ENCODE measurements at places on chromosomes 1 and 21.

- no peak for DNase-seq
Measured at GRCh38 chr1:151311011-151311410, 16.2 kb downstream of the PI4KB start.

DNA sequence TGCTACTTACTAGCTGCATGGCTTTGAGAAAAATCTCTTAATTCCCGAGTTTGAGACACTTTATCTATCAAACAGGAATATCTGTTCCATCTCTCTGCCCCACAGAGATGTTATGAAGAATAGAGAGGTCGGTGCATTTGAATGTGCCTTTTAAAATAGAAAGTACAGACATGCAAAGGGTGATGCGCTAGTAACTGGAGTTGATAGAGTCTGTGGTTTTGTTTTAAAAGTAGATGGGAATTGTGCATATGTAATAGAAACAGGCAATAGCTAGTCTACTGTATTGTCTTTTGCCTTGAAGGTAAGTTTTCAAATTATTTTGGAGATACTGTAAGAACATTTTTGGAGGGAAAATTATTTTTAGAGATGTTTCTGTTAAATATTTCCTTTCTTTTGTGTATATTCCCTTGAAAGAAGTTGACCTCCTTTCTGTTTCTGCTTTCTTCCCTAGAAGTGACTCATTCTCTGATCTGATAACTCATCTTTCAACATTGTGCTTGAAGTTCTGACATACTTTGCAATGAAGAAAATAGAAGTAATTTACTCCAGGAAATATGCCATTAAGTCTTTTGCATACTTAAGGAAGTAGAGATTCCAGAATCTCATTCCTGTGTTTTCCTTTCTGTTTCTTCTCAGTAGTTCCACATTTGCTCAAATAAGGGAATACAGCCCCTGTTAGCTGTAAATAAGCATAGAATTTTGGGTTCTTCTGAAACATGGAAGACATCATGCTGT is 151.6 kb downstream of the SDCCAG8 start:
- DNase-seq, result no peak

DNA sequence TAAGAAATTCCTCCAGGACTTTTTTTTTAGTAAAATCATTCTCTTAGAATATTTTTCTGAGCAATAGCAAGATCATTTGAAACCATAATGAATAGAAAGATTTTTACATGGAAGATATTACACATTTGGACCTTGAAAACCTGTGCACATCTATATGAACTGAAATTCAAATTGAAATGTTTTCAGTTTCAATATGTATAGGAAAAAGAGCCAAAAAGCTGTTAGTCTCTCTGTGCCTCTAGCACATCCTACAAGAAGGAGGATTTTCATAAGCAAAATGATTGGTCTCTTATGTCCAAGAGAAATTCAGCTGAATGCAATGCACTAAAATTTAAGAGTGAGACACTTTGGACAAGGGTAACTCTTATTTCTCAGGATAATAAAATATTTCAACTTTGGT is 8.2 kb downstream of the HMCN1 start:
- DNase-seq, result no peak

DNA sequence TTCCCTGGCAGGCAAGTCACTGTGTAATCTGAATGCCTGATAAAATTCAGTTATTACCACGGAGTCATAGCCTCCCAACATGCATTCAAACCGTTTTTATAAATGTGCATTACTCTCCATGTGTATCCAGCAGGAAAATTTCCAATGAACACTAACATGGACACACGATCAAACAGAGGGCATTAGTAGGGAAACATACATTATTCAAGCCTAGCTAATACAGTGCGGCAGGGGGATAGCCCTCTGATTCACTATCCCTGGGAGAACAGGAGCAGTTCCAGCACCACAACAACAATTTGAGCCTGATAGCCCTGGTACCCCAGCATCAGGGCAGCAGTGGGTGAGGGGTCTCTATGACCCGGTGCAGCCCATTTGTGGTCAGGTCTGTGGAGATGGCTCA is 35.8 kb upstream of the HMGB4 start:
- DNase-seq, result no peak

GRCh38 chr1:202661136-202661845 is 49.0 kb downstream of the SYT2 start:
- DNase-seq, result no peak

DNA sequence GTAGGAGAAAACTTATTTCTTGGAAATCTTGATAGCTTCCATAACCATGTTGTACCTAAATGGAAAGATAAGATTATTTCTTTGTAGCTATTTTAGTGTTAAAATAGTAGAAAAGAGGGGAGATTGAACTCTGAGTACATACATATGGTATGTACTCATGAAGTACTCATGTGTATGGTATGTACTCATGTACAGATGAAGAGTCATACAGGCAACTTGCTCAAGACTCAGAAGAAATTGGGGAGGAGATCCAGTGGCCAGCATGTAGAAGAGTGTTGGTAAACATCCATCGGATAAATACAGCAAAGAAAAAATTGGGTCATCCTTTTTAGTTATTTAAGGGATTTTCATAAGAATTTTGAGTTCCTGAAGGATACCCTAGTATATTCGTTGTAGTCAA is 29.0 kb downstream of the MDM4 start:
- DNase-seq, result no peak

DNA sequence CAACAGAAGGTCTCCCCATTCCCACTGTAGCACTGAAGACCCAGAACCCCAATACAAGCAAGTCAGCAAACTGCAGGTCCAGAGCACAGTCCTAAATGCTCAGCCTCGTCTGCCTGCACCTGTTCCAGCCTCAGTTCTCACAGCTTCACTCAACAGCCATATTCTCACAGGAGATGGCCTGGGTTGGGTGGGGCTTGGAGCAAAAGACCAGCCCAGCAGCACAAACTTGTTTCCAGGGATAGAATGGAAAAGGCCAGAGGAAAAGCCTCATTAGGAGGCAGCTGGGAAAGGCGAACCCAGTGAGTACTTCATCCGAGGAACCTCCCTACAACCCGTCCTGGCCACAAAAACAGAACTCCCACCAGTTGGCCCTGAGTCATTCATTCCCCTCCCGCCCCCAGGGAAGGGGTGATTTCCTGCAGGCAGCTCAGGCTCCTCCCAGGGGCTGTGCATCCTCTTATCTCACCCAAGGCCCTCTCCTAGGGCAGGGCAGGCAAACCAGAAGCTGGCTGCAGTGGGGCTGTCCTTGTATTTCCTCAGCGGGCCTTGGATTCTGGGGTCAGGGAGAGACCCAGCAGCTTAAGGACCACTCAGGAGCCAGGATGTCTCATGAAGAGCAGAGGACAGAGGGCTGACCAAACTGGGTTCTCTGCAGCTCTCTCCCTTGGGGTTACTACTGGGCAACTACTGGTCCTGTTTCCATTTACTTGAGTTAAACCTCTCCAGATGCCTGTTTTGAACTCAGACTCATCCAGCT is 7.4 kb upstream of the MPL start:
- DNase-seq, result no peak

DNA sequence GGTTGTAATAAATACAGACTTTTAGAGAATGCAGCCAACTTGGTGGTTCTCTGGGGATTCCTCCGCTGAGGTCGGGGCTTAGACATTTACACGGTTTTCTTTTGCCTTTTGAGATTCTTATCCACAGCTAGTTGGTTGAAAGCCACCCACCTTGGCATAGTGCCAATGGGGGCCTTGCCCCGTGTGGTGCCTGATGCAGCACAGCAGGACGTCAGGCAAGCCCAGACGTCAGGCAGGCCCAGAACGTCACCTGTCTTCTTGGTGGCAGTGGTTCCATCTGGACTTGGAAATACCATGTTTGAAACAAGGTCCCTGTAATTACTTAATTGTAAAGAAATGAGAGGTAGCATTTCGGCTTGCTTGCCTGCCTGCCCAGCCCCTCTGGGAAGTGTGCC is 78.5 kb downstream of the GALNT2 start:
- DNase-seq, result peak; percentile 60

DNA sequence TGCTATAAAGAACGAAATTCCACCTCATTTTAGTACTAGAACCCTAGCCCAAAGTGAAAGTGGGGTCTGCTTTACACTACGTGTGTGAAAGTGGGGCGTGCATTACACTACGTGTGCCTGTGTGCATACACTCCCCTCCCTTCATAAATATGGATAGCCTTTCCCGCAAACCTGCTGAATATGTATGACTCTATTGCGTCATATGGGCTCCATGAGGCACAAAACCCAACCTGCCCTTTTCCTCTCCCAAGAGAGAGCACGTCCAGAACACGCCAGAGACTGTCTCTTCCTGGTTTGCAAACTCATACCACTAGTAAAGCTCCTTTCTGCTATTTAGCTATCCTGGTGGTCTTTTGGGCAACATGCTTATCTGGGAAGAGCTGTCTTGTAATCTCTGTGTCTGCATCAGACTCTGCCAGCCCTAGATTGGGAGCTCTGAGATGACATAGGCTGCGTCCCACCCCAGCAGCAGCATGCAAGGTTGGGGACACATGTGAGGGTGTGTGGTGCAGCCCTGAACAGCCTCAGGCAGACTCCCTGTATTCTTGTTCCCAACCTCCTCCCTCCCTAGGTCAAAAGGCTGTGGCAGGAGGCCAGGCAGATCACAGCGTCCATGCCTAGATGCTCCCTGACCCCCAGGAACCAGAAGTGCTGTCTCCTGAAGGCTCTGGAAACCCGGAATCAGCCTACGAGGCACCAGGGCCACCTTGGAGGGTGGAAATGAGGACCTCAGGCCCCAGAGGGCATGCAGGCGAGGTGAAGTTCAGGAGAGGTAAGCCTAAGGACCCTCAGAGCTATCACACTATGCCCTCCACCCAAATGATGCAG is 12.3 kb upstream of the PADI1 start:
- DNase-seq, result no peak

GRCh38 chr21:46423546-46424038 is 35.1 kb upstream of the DIP2A start:
- DNase-seq, result no peak

GRCh38 chr1:66626261-66626660 is 92.3 kb downstream of the SGIP1 start:
- no peak for DNase-seq

DNA sequence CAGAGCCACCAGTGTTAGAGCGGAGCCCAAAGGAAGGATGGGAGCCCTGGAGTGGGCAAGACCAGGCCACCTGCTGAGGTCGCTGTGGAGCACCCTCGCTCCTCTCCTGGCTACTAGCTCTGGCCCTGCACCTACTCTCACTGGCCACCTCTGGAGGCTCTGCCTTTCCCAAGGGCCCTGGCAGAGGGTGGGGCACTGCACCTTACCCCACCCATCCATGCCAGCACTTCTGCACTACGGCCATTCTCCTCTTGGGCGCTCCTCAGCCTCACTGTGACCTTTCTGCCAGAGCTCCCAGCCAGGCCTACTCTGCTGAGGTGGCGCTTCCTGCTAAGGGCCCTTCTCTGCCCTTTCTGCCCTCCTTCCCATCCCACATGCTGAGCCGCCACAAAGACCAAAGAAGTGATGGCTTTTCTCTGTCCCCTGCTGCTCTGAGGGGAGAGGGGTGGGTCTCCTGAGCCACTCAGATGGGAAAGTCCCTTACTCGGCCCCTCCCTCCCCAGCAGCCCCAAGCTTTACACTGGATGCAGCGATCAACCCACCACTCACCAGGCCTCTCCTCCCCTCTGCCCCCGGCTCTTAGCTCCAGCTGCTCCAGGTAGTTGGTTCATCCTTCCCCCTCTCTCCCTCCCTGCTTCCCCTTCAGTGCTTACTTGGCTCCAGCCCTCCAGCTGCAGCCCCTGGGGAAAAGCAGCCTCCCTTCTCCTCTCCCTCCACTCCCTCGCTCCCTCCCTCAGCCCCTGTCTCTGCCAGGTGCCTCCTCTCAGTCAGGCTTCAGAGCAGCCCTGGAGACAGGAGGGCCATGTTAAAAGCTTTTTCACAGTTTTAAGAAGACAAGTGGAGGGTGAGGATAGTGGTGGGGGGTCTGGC is 14.8 kb upstream of the TMEM222 start:
- peak; percentile 91 for DNase-seq

Data from NCI-H345 (cell line).